ENCODE measurements at places on chromosomes 3 and 15.

GRCh38 chr3:106013971-106014370 lies 145.2 kb upstream of the CBLB start:
- DNase-seq = no peak

GRCh38 chr3:126288314-126288713 lies 68.9 kb downstream of the KLF15 start:
- DNase-seq = no peak

- DNase-seq = no peak
These were observed 5.7 kb downstream of the OSBPL11 start for GRCh38 chr3:125589547-125590122.

DNA sequence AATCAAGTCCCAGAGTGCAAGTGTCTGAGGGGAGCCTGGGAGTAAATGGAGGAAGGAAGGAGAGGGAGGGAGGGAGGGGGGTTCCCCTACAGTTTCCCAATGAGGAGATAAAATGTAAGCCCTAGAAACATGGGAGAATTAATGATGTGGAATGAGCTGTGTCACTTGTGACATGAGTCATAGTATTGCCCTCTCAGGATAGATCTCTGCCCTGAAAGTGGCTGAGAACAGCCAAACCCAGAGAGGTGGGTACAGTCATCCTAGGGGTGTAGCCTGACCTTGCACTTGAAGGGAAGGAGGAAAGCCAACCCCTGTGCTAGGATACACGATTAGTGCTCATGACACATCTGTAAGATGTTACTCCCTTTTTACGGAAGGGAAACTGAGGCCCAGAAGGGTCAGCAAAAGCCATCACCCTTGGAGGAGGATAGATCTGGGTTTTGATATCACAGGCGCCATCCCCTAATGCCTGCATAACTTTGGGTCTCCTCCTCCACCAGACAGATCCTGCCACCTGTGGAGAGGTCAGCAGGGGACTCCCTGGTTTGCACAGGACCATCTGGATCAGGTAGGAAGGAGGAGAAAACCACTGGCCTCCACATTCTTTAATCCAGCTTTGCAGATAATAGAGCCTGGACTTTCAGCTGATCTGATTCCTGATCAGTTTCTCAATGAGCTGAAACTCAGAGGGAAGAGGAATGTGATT lies 23.1 kb upstream of the USP3 start:
- no peak for DNase-seq

DNA sequence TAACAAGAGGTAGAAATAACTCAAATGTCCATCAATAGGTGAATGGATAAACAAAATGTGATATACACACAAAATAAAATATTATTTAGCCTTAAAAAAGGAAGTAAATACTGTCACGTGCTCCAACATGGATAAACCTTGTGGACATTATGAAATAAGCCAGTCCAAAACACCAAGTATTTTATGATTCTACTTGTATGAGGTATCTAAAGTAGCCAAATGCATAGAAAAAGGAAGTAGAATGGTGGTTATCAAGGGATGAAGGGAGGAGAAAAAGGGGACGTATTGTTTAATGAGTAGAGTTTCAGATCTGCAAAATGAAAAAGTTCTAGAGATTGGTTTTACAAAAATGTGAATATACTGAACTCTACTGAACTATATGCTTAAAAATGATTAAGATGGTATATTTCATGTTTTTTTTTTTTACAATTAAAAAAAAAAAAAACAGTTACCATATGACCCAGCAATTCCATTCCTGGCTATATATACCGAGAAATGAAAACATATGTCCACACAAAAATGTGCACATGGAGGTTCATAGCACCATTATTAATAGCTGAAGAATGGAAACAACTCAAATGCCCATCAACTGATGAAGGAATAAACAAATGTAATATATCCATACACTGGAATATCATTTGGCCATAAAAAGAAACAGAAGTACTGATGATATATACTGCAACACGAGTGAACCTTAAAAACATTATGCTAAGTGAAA lies 29.1 kb upstream of the MAP6D1 start:
- no peak for DNase-seq

DNA sequence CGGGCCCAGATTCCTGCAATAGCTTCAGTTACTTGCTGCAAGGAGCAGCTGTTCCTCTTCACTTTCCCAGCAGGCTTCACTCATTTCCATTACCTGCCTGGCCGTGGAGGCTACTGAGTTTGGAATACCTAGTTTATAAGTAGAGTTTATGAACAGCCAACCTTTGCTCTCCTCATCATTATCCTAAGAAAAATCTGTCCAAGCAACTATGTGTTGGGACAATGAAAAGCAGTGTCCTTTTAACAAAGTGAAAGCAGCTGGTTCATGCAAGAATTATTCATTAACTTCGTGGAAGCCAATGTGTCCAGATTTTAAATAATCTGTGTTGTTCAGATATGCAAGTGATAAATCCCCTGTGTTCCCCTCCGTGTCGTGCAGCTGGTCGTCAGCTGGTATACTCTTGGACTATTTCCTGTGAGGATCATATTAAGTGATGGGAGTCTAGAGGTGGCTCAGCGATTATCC lies 39.3 kb upstream of the SSR3 start:
- DNase-seq = no peak

- no peak for DNase-seq
These were observed 8.7 kb upstream of the ACAP2 start for GRCh38 chr3:195451373-195452015.

DNA sequence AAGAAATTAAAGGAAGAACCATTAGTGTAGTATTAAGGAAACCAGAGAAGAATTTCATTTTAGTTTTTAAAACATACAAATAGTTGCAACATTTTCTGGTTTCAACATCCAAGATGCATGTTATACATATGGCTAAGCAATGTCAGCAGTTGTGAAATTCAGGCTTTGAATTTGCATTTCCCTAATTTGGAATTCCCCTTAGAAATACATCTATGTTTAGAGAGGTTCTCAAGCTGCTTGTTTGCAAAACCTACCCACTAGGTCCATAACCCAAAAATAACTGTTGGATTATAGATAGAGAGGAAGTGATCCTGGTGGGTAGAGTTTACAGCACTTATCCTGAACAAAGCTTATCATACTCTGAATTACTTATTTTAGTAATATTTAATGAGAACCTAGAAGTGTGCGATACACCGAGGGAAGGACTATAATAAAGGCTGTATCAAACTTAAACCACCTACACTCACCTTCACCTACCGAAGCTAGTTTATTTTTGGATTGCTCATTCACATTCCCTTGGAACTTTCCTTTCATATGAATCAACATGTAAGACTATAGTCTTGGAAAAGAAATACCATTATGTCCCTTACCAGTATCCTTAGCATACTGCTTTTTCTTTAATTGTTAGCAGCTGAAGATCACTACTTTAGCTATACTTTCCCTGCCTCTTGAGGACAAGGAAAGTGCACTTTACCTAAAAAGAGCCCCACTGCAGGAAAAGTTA lies 60.6 kb downstream of the CHAC1 start:
- DNase-seq = no peak

DNA sequence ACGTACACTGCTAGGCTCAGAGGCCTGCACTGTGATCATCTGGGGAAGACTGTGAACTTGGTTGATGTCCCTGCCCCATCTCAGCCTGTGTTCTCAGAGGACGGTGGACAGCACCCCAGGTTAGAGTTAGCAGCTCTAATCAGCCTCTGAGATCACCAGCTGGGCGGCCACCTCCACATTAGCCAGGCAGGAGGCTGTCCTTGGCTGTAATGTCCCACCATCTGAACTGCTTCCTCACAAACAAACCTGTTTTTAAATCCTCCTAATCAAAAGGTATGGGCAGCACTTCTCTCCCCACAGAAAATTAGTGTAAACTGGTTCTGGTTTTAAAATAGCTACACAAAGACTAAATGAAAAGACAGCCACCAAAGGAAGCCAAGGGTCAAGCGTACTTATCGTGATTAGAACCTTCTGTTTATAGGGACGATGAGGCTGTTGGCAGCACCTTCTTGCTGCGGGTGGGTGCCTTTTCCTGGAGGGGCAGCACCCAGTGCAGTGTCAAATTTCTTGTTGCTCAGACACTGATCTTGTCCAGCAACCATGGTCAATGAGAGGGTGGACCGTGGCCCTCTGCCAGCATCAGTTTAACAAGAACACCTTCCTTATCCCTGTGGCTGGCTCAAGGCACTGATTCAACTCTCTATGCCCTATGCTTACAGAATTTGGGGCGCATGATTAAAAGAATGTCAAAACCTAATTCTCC lies 24.6 kb downstream of the ACSBG1 start:
- DNase-seq = no peak

DNA sequence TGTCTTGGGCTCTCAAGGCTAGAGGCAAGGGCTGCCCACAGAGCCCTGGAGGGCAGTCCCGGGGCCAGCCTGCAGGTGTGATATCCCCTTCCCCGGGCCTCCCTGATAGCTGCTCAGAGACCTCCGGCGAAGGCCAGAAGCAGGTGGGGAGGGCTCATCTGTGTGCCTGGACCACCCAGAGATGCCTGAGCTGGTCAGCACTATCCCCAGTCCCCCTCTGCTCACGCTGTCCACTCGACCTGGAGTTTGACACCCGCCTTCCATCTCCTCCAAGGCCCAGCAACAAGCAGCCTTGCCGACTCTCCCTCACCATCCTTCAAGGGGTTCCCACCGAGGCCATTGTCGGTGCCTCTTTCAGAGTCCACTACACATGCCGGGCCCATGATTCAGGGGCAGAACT lies 39.4 kb downstream of the DNAH1 start:
- DNase-seq = no peak

DNA sequence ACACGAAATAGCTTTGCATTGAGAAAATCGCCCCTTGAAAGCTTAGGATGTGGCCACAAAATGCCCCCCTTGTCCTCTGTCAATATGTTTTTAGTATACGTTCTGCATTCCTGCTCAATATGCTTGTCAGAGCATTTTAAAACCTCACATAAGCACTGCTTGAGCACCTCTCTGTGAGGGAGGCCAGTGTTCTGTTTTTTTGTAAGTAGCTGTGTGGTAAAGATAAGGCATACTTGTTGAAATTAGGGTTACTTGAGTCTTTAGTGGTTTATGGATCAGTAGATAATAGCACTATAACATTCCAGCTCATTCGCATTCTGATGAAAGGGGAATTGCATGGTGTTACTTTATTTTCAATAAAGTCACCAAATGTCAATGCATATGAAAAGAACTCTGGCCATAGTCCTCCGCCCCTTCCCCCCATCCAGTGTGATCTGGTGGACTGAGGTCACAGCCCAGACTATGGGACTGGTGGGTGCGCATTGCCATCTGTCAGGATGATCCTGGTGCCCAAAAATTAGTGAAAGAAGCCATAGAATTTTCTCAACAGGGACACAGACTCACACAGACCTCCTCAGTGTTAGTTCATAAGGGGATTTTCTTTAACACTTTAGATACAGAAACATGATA lies 33.1 kb downstream of the IL1RAP start:
- DNase-seq = no peak

DNA sequence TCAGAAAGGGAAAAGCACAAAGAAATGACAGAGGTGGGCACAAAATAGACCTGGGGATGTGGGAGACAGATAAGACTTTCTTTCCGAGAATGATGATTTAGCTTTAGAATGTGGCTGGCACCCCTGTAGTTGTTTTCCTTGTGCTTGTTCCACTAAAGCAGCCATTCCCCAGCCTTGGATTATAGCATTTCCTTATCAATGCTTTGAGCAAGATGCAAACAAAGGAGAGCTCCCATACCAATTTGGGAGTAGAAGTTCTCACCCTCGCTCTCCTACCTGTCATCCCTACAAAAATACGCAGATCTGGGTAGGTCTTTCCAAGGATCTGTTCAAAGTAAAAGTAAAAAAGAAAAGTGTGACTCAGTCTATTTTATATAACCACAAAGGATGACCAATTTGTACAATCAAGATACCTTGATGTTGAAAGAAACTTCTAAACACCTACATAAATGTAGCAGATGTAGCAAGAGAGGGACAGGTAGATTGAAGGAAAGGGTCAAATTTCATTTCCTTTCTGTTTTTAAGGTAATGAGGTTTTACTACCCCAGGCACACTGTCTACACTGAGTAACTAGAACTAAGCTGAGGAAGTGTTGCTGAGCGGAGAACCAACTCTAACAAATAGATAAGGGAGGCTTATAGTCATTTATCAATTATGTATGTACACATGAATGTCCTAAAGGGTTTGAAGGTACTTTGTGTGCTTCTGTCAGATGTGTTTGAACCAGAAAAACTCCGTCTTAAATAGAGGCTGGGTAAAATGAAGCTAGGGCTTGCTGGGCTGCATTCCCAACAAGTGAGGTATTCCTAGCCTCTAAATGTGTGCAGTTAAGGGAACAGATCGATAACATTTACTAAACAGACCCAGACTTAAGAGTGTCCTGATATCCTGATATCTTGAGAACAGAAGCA lies 91.1 kb upstream of the LRRN1 start:
- no peak for DNase-seq

- no peak for DNase-seq
These were observed 38.5 kb downstream of the PYDC2 start for GRCh38 chr3:191499307-191500080.

- DNase-seq = no peak
These were observed 532.5 kb upstream of the KCNMB2 start for GRCh38 chr3:178003756-178004155.

- no peak for DNase-seq
These were observed 374.3 kb downstream of the RBMS3 start for GRCh38 chr3:29655015-29655747.

- no peak for DNase-seq
These were observed 29.9 kb upstream of the FLNB start for GRCh38 chr3:57978316-57978715.

- DNase-seq = no peak
These were observed 64.2 kb upstream of the MYZAP start for GRCh38 chr15:57527382-57528091.

DNA sequence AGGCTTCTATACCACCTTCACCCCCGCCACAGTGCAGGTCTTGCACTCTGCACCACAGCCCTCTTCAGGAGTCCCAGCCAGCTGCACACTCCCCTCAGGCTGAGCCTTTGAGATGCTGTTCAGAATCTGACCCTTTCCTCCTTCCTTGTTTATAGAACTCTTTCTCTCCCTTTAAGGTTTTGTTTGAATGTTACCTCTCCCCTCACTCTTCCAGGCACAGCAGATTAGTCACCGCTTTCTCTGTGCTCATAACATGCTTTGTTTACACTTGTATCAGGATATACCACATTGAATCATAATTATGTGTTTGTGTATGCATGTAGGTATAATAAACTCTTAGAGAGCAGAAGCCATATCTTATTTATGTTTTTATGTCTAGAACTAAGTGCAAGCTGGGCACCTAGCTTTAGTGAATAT lies 168.4 kb upstream of the BCL6 start:
- DNase-seq = no peak

GRCh38 chr3:51684971-51685751 lies 14.1 kb downstream of the TEX264 start:
- DNase-seq = no peak
